ENCODE measurements at places on chromosomes 1 and 21.

GRCh38 chr1:202750761-202751160 is 40.5 kb upstream of the SYT2 start:
- DNase-seq, result no peak

DNA sequence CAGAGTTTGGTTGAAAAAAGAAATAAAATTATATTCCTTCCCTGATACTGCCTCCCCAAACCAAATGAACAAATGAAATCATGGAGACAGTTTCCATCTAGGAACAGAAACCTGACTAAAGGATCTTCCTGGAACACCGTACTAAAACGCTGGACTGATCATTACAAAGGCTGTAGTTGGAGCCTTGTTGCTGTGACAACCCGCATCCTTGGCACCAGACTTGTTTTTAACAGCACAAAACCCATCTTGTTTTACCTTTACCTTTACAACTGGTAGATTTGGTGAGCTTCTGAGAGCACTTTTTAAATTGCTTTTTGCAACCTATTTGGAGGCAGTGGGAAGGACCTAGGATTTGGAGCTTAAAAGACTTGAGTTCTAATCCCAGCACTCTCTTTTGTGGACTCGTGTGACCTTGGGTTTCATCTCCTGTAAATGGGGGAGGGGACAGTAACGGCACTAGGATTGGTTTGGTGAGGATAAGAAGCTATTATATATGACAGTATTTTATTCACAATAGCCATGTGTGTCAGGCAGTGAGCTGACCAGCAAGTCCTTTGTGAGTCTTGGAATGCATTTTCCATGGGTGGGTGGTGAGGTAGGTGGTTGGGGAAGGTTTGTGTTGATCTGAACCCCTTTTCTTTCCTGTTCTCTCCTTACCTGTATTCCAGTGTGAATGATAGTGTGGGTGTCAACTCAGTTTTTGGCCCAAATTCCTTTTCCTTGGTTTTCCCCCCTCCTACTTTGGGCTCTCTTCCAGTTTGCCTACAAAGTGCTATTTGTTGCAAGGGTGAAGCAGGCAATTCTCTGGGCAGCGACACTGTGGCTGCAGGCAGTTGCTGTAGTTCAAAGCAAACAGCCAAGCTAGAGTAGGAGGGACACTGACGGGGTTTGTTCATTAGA is 12.6 kb downstream of the LRRC8D start:
- DNase-seq, result no peak

DNA sequence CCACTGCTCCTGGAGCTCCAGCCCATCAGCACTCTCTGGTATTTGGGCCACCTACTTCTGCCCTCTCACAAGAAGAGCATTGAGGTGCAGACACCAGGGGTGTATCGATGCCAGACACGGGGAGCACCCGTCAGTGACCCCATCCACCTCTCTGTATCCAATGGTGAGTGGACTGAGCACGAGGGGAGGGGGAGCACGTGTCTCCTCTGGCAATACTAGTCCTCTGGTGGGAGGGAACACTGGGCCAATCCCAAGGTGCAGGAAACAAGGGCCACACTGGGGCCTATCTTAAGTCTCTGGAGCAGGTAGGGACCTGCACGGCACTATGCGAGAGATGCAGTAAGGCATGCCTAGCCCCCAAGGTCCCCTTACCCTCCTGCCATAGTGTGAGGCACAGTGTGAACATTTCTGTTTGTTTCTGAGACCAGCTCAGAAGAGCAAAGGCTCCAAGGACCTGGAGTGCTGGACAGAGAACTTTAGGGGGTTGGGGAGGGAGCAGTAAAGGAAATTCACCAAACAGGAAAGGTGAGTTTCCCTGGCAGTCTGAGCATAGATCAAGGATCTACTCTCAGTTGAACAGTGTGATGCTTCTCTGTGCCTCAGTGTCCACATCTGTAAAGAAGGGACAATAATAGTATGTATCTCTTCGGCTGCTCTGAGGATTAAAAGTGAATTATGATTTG is 2.3 kb downstream of the FCRLB start:
- no peak for DNase-seq

- peak; percentile 59 for DNase-seq
Observed at GRCh38 chr1:53603431-53603830, 135.5 kb downstream of the GLIS1 start.

DNA sequence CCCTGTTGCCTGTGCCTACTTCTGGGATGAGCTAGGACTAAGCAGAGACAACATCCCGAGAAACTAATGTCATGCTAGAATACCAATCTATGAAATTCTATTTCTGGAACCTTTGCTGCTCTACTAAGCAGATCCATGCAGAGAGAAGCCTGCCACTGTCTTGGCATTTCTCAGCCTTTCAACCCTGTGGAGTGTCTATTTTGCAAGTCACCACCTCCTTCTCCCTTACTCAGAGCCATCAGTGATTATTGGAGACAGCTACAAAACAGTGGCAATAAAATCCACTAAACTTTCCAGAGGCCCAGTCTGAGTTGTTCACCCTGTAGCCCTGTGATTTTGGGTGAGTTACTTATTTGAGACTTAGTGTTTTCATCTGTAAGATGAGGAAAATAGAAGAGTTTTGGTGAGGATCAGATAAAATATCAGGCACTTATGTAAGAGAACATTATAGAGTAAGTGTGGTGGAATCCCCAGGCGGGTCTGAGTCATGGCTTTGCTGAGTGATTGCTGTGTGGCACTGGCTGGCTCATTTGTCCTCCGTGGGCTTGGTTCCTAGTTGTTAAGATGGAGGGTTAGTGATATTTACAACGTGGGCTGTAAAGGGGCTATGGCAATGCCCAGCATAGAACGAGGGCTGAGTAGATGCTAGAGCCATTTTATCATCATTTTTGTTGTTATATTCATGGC is 61.1 kb downstream of the FMN2 start:
- peak; percentile 38 for DNase-seq

GRCh38 chr1:18288722-18289121 is 181.1 kb downstream of the IGSF21 start:
- no peak for DNase-seq

GRCh38 chr21:41973861-41974751 is 20.3 kb upstream of the C2CD2 start:
- peak; percentile 77 for DNase-seq

GRCh38 chr1:203335503-203335902 is 15.4 kb downstream of the FMOD start:
- DNase-seq, result no peak

DNA sequence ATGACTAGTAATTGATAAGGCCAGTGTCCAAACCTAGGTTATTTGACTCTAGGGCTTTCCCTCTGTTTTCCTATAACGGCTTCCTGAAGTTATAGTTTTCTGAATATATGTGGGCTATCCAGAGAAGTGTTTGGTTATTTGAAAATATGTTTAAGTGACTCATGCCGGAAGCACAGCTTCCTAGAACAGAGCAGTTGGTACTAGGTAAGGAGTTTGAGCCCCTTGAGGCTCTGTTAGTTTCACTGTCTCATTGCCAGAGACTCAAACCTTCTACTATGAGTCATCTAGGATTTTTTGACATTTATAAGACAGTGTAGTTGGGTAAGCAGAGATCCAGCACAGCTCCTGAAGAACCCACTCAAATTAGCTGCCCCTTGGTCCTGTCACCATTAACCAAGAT is 27.1 kb upstream of the LEPR start:
- DNase-seq, result peak; percentile 61

- DNase-seq, result no peak
Observed at GRCh38 chr21:36663033-36663855, 35.7 kb upstream of the SIM2 start.

Measured in osteoblast (primary cell).